ENCODE measurements at places on chromosomes 11 and 22.
A peak's percentile ranks its signal among the peaks of the same experiment; 100 is the strongest.

DNA sequence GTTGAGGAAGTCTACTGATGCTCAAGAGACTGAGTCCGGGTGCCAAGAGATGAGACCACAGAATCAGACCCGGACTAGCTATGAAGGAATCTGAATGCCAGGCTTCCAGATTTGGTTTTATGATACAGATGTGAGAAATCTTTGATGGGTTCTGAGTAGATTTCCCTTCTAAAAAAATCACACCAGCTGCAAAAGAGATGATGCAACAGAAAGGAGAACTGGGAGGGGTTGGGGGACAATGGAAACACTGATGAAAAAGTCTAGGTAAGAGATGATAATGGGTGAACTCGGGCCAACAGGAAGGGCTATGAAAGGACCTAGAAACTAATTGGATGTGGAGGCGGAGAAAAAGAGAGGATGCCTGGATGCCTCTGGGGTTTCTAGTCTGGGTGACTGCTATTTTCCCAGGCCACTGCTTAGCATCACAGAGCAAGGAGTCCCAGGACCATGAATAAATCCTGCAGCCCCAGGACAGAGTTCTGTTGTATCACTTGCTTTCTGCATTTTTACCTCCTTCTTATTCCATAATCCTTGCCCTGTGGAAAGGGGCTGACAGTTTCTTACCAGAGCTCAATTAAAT lies 115.4 kb upstream of the SEZ6L start:
- no peak for DNase-seq

GRCh38 chr11:20937826-20938225 lies 268.4 kb downstream of the NELL1 start:
- DNase-seq, result no peak

GRCh38 chr11:108758458-108758857 lies 93.6 kb downstream of the DDX10 start:
- no peak for DNase-seq

- DNase-seq, result peak; percentile 71
Observed at GRCh38 chr11:22703040-22703439, 36.6 kb downstream of the GAS2 start.

- no peak for DNase-seq
Observed at GRCh38 chr11:34300026-34300925, 57.5 kb downstream of the ABTB2 start.

- DNase-seq, result no peak
Observed at GRCh38 chr11:117449111-117449693, 121.5 kb downstream of the CEP164 start.

- DNase-seq, result peak; percentile 4
Observed at GRCh38 chr11:1017269-1018005, 19.1 kb downstream of the MUC6 start.

- no peak for DNase-seq
Observed at GRCh38 chr11:11430431-11430830, 77.4 kb upstream of the CSNK2A3 start.

- DNase-seq, result peak; percentile 97
Observed at GRCh38 chr22:27420817-27421361, 380.7 kb downstream of the MN1 start.

DNA sequence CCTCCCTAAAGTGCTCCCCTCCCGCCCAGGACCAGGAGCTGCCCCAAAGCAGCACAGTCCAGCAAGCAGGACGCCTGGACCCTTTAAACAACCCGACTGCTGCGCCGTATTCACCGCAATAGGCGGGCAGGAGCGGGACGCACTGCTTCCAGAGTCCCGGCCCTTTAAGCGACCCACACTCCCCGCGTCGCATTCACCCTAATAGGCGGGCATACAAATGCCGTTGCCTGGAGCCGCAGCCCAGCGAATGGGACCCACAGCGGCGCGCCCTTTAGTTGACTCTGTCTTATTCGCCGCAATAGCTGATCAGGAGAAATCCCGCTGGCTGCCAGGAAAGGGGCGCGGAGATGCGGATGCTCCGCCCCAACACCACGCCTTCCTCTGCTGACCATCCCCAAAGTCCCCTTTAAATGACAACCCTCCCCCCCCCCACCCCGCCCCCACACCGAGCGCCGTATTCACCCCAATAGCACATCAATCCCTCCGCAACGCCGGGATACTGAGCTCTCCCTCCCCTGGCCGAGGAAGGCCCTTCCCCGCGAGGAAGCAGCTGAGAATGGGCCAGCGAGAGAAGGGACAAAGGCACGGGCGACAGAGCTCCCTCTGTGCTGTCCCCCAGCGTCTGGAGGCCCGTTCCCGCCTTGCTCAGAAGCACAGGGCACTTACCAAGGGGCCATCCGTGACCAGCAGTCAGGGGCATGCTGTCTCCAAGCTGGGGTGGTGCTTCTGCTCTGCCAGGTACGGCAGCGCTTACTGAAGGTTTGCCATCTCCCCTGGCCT lies 4.7 kb downstream of the OSBPL5 start:
- DNase-seq, result peak; percentile 94

- DNase-seq, result no peak
Observed at GRCh38 chr11:32440916-32441315, 5.6 kb upstream of the WT1 start.

GRCh38 chr11:130606178-130606577 lies 157.7 kb downstream of the ADAMTS15 start:
- peak; percentile 37 for DNase-seq

DNA sequence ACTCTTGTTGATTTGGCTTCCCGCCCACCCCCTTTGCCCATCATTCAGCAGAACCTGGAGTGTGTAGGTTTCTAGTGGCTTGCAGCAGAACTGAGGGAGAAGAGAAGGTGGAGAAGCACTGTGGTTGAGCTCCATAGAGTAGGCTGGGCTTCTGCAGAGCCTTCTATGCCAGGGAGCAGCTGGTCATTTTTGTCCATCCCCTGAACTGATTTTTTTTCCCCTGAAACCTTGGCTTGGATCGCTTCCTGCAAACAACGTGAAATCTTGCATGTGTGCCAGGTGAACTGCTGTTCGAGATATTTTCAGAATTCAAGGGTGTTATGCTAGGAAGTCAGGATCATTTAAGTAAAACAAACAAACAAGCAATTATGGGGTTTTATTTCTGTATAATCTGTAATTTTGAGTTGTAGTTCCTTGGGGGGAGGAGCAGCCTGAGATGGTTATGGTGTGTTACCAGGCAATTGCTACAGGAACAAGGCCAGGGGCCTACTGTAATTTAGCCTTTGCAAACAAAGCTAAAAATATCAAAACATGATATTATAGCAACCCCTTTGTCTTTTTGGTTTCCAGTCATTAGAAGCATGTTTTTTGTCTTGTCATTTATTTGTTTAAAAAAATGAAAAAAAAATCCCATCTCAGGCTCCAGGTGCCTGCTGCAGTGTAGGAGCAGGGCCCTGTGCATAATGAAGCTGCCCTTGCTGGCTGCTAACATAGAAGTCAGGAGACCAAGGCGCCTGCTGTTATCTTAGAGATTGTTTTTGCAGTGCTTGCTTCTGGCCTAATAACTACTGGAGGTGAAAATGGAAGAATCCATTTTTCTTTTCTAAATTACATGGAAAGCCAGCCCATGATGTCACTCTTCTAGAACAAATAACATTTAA lies 152.4 kb upstream of the TTC12 start:
- no peak for DNase-seq

GRCh38 chr11:123187665-123188507 lies 7.2 kb downstream of the CLMP start:
- peak; percentile 51 for DNase-seq

GRCh38 chr11:134489728-134490127 lies 77.7 kb upstream of the B3GAT1 start:
- DNase-seq, result no peak

GRCh38 chr22:32745251-32745995 lies 56.1 kb upstream of the TIMP3 start:
- DNase-seq, result peak; percentile 28

DNA sequence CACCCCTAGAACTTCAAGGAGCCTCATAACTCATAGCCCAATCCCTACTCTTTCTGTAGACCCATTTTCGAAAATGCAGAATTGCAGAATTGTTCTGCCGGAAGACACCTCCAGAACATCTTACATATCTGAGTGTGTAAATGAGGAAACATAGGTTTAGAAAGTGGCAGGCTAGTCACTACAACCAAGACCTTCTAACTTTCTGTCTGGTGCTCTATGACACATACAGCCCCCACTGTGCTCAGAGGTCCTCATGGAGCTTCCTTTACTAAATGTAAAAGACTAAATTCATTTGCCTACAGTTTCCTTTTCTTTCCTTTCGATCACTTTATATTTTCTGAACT lies 132.1 kb upstream of the DDI1 start:
- no peak for DNase-seq

GRCh38 chr11:1453611-1454034 lies 33.0 kb downstream of the MOB2 start:
- no peak for DNase-seq

GRCh38 chr11:64286801-64287159 lies 1.1 kb downstream of the GPR137 start:
- DNase-seq, result no peak

- peak; percentile 40 for DNase-seq
Observed at GRCh38 chr11:47348859-47349258, 3.6 kb downstream of the MYBPC3 start.

DNA sequence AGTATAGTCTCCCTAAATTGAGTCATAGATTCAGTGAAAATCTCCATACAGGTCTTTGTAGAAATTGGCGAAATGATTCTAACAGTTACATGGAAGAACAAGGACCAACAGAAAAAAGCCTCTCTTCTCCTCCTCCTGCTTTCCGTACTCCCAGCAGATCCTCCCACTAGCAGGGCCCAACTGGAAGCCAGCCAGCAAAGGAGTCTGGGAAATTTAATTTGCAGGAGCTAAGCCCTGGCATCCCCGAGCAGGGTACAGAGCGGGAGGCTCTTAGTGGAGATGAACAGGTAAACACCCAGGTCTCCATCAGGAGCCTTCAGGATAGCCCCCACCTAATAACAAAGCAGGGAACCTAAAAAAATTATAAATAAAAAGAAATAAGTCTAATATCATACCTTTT lies 1473.8 kb downstream of the TBC1D22A start:
- DNase-seq, result no peak

DNA sequence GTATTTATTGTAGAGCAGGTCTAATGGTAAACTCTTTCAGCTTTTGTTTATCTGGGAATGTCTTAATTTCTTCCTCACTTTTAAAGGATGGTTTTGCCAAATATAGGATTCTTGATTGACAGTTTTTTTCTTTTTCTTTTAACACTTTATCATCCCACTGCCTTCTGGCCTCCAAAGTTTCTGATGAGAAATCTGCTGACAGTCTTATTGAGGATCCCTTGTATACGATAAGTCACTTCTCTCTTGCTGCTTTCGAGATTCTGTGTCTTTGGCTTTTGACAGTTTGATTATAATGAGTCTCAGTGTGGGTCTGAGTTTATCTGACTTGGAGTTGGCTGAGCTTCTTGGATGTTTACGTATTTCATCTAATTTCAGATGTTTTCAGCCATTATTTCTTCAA lies 6.7 kb upstream of the TSKU start:
- DNase-seq, result no peak
